Suppressor macrophage (primary cell): ENCODE measurements at places on chromosomes 6 and 20.

DNA sequence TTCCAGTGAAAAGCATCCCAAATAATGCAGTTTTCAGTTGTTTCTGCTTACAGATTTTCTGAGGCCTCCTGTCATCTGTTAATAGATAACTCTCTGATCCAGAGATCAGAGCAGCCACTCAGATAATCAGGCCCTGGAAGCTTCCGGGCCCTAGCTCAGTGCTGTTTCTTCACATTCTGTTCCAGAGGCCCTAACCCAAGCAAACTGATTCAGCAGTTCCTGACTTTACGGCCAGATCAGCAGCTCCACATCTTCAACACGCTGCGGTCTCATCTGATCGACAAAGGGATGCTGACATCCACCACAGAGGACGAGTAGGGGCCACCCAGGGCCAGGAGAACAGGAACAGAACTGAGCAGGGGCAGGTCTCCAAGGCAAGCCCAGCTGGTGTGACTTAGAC lies 63.1 kb downstream of the CDS2 start:
- no peak for DNase-seq

DNA sequence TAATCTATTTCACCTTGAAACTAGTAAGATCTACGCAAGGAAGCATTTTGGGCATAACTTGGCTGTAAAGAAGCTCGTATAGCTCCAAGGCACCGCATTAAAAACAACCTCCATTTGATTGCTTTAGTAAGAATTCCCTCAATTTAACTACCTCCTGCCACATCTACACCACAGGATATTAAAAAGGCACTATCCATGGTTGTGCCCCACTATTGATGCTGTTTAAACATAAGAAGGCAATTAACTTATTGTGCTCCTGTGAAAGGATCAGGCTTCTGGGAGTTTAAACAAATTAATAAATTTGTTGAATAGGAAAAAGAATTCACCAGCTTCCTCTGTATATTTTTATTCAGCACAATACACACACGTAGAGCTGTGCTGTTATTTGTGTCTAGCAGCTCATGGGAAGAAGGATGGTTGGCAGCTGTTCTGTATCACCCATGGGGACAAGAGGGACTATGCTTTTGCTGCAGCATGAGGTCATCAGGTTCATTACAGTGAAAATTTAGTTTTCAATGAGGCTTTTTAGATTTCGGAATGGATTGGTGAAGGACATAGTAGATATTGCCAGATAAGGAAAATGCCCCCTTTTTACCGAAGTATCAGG lies 513.3 kb downstream of the HAO1 start:
- no peak for DNase-seq

- DNase-seq = no peak
These were observed 11.6 kb downstream of the RNASET2 start for GRCh38 chr6:166944666-166945256.

- peak; percentile 91 for DNase-seq
These were observed 246.8 kb downstream of the QKI start for GRCh38 chr6:163661272-163661671.

- no peak for DNase-seq
These were observed 135.9 kb downstream of the JPH2 start for GRCh38 chr20:44050925-44051660.
